ENCODE measurements at places on chromosomes 6 and 20.

- DNase-seq = no peak
Observed at GRCh38 chr6:15994814-15995459, 133.9 kb upstream of the MYLIP start.

DNA sequence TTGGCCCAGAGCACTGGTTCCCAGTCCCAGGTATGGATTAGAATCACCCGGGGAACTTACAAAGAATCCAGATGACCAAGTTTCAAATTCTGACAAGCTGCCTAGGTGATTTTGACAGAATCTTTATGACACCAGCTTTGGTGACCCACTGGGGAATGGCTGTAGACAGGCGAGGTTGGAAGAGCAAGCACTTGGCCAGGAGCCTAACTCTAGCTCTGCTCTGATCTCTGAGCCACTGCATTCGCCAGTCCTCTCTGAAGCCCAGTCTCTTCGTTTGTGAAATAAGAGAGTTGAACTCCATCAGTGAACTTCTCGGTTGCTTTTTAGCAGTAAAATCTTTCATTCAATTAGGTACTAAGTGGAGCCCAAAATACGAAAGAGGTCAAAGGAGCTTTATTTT is 161.2 kb downstream of the VEGFA start:
- no peak for DNase-seq

GRCh38 chr20:1810926-1811620 is 84.1 kb upstream of the SIRPA start:
- no peak for DNase-seq

- DNase-seq = no peak
Observed at GRCh38 chr6:94065707-94066337, 646.5 kb upstream of the EPHA7 start.

GRCh38 chr6:113018351-113019151 is 671.4 kb downstream of the RFPL4B start:
- no peak for DNase-seq

DNA sequence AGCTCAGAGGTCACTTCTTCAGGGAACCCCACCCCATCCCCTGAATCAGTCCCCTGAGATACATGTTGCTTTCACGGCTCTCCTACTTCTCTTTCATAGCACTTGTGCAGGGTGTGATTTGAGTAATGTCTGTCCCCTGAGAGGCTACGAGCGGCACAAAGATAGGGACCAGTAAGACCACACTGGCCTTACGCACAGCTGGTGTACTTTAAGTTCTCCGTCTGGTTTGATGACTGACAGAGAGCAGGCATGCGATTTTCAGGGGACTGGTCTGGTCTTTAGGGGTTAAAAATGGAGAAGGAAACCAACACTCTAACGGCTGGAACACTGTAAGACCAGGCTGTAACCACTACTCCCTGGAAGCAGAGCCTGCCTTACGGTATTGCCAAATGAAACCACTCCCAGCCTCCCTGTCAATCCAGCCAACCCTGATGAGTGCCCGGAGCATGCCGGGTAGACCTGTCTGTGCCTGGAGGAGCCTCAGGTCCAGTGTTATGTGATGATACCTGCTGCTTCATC is 47.1 kb downstream of the ELMO2 start:
- no peak for DNase-seq

- DNase-seq = peak; percentile 31
Observed at GRCh38 chr20:57657535-57658446, 37.6 kb upstream of the ZBP1 start.

DNA sequence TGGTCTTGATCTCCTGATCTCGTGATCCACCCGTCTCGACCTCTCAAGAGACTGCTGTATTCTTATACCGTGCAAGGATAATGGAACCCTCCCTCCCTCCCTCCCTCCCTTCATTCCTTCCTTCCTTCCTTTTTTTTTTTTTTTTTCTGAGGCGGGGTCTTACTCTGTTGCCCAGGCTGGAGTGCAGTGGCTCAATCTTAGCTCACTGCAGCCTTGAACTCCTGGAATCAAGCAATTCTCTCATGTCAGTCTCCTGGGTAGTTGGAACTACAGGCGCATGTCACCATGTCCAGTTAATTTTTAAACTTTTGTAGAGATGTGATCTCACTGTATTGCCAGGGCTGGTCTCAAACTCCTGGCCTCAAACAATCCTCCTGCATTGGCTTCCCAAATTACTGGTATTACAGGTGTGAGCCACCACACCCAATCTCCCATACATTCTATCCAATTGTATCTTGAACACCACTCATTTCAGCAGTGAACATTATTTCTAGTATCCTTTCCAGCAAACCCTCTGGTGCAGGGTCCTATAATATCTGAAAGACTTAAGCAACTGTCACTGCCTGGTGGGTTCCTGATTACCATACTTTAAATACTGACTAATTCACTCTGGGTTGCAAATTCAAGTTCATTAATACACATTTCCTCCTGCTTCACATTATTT is 210.0 kb upstream of the ZNF217 start:
- DNase-seq = peak; percentile 9

DNA sequence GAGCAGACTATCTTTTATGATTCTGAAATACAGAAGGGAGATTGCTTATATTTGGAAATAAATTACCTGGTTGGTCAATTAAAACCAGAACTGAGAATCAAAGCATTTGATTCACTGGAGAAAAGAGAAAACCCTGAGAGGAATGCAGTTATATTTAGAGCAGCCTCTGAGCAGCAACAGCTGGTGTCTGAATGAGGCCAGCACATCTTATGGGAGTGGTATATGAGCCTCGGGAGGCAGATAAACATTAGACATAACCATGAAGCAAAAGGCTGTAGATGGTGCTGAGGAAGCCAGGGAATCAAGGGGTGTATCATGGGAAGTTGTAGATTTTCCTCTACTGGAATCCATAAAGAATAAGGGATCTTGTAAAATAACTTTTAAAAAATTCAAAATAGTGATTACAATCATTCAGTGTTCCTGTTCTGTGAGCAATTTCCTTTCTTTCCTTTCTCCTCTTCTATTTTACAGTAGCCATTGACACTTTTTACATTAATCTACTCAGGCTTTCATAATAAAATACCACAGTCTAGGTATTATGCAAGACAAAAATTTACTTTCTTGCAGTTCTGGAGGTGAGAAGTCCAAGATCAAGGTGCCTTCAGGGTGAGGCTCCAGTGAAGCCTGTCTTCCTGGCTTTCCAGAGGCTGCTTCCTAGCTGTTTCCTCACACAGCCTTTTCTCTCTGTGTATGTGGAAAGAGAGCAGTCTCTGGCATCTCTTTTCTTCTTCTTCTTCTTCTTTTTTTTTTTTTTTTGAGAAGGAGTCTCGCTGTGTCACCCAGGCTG is 32.8 kb upstream of the ENPP5 start:
- no peak for DNase-seq

GRCh38 chr20:23459461-23460150 is 6.9 kb upstream of the CST11 start:
- no peak for DNase-seq

GRCh38 chr20:920311-920710 is 4.2 kb upstream of the ANGPT4 start:
- no peak for DNase-seq

DNA sequence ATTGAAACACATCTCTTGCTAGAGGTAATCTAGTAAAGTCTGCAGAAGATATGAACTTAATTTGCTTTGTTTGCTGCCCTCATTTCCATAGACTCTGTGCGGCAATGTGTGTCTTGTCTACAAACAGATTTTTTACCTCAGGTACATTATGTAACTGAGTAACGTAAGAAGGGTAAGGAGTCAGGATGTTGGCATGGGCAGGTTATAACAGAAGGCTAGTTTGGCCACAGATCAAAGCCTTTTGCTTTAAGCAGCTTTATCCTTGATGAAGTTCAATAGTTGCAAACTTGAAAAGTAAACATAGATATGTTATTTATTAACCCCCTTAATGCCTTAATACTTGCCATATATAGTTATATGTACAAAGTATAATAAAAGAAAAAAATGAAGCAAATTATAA is 391.6 kb upstream of the FKBP1C start:
- no peak for DNase-seq

- DNase-seq = no peak
Observed at GRCh38 chr20:31859266-31859997, 10.9 kb downstream of the DUSP15 start.

- no peak for DNase-seq
Observed at GRCh38 chr6:115512923-115513322, 547.8 kb downstream of the FRK start.

GRCh38 chr20:60695226-60696000 is 556.6 kb upstream of the CDH4 start:
- DNase-seq = no peak
